Stimulated activated CD8-positive, alpha-beta memory T cell treated with anti-CD3 and anti-CD28 coated beads, Interleukin-2, amount 100 ng/mL, for 1 hour (primary cell): ENCODE measurements at places on chromosomes 16 and 17.
A peak's percentile ranks its signal among the peaks of the same experiment; 100 is the strongest.

GRCh38 chr16:660459-661183 is 7.3 kb upstream of the RHOT2 start:
- DNase-seq = no peak

GRCh38 chr16:25009822-25010221 is 5.3 kb downstream of the ARHGAP17 start:
- DNase-seq = no peak

GRCh38 chr17:35117984-35118383 is 1.7 kb downstream of the RAD51D start:
- no peak for DNase-seq

DNA sequence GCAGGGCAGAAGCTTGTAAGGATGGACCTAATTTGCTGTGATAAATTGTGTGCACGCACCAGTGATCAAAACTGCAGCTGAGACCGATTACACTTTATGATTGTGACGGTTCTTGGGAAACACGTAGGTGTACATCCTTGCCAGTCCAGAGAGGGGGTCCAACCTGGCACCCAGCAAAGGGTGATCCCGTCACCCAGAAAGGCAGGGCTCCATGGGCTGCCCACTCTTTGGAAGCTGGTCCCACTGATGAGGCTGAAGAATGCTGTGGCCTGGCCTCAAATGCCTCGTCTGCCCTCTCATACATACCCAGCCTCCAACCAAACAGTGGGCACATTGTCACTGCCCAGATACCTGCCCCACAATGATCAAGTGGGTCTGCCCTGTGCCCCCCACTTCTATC is 132.0 kb downstream of the C16orf78 start:
- no peak for DNase-seq

GRCh38 chr16:25083701-25084100 is 27.8 kb upstream of the LCMT1 start:
- no peak for DNase-seq

DNA sequence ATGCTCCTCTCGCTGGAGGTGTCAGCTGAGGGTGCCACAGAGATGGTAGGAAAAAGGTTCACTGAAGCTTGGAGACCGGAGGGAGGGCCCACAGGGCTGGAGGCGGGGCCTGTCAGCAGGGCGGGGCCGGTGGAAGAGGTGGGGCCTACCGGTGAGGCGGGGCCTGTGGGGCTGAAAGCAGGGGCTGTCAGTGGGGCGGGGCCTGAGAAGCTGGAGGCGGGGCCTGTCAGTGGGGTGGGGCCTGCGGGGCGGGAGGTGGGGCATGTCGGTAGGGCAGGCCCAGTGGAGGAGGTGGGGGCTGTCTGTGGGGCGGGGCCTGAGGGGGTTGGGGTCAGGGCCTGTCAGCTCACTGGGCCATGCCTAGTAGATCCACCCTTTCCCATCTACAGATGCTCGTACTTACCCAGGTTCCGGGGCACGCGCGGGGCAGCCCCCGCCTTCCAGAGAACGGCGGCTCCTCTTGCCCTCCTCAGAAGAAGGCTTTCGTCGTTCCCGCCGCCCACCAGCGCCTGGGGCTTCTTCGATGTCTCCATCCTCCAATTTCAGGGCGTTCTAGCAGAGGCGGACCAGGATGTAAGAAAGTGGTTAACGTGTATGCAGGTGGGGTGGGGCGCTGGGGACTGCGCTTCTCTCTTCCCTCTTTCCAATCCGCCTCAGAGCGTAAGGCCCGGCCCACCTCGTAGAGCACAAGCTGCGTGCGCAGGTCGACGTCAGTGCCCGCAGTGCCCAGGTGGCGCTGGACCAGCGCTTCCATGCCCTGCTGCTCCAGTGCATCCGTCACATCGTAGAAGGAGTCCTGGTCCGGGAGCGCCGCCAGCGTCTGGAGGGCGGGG is 9.8 kb downstream of the TMEM208 start:
- DNase-seq = no peak

DNA sequence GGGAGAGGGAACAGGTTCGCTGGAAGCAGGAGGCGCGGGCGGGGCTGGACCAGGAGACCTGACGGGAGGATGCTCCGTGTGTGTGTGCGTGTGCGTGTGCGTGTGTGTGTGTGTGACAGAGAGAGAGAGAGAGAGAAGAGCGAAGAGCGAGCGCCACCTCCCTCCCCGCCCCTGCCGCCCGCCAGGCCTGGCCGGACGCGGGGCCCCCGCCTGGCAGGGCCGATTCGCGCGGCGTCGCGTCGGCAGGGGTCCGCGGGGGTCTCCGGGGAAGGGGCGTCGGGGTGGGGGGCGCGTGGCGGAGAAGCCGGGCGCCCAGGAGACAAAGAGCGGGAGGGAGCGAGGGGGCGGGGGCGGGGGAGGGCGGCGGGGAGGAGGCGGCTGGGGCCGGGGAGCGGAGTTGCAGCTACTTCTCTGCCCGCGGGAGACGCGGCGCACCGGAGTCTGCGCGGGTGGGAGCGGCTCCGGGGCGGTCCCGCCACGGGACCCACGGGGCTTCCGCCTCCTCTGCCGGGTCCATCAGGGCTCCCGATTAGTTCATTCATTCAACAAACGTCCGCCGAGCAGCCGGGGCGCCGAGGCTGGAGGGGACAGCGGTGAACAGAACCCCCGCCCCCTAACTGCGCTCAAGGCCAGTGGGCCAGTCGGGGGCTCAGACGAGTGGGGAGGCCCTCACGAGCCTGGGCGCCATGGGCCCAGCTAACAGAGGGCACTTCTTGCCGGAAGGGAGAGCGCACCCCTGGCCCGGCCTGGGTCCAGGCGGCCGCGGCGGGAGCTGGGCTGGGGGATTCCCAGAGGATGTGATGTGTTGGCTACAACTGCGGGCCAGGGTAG is at the start of gene SAMD14:
Gene SAMD14, minus strand, starts transcription at position 433 of the 831 bp plus-strand sequence. CDS start 5,201 bp downstream, outside the sequence.
- no peak for DNase-seq

DNA sequence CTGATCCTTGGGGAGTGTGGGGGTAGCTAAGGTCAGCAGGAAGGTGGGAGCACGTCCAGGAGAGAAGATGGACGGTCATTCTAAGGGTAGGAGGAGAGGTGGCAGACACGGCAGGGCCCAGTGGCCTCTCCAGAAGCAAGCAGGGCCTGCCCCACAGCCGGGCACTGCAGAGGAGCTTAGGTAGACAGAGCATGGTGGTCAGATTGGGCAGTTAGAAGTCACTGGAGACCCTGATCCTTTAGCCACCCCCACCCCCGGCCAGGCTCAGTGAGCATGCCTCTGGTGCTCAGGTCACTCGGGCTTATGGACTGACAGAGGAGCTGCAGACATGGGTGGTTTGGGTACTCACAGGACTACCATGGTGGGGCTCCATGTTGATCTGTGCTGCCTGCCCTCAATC is 26.3 kb downstream of the NLRP1 start:
- DNase-seq = no peak

- no peak for DNase-seq
These were observed 3.0 kb upstream of the PPY start for GRCh38 chr17:43945074-43945829.

- peak; percentile 37 for DNase-seq
These were observed 14.4 kb downstream of the NDUFAF8 start for GRCh38 chr17:81253358-81254131.

GRCh38 chr17:74213861-74214391 is 555 bp downstream of the TTYH2 start:
- no peak for DNase-seq

GRCh38 chr16:58196898-58197313 is 1.0 kb downstream of the CSNK2A2 start:
- DNase-seq = no peak

DNA sequence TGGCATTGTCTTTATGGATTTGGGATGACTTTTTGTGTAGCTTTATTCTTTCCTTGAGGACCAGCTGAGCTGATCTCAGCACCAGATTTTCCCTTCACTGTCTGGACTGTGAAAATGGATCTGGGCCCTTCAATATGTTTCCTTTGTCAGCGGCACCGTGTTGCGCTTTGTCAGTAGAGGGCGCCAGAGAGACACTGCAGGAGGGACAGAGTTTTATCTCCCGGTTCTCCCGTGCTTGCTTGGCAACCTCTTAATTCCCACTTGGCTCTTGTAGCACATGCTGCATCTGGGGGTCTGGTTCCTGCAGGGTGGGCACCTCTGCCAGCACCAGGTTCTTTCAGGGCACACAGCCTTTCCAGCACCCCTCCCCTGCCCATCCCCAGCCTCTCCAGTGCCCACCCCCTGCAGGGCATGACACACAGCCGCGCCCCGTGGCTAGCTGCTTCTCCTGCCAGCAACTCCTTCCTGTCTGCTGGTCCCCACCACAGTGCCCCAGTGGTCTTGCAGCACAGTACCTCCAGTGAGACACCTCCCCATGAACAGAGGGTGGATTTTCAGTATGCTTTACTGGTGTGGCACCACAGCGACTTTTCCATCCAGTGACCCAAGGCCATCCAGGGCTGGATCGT is 19.6 kb downstream of the OR1D5 start:
- no peak for DNase-seq

GRCh38 chr16:56197192-56197992 is 6.1 kb downstream of the GNAO1 start:
- DNase-seq = no peak

DNA sequence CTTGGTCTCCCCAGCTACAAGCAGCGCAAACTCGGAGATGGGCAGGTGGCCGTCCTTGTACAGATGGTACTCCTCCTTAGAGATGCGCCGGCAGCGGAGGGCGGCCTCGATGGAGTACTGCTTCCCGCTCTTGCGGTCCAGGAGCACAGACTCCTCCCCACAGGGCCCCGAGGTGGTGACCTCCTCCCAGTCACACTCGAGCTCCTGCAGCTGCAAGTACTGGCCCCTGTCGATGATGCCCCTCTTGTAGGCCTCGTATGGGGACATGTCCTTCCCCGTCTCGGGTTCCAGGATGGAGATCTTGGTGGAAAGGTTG is 7.2 kb downstream of the CDK3 start:
- no peak for DNase-seq

- DNase-seq = peak; percentile 74
These were observed at the start of gene PIGL for GRCh38 chr17:16217002-16217635. TSS of gene PIGL (plus strand) at chr17:16217210. CDS start at chr17:16217227, 17 bp downstream.

GRCh38 chr17:9054126-9054975 is 33.0 kb downstream of the NTN1 start:
- DNase-seq = no peak

DNA sequence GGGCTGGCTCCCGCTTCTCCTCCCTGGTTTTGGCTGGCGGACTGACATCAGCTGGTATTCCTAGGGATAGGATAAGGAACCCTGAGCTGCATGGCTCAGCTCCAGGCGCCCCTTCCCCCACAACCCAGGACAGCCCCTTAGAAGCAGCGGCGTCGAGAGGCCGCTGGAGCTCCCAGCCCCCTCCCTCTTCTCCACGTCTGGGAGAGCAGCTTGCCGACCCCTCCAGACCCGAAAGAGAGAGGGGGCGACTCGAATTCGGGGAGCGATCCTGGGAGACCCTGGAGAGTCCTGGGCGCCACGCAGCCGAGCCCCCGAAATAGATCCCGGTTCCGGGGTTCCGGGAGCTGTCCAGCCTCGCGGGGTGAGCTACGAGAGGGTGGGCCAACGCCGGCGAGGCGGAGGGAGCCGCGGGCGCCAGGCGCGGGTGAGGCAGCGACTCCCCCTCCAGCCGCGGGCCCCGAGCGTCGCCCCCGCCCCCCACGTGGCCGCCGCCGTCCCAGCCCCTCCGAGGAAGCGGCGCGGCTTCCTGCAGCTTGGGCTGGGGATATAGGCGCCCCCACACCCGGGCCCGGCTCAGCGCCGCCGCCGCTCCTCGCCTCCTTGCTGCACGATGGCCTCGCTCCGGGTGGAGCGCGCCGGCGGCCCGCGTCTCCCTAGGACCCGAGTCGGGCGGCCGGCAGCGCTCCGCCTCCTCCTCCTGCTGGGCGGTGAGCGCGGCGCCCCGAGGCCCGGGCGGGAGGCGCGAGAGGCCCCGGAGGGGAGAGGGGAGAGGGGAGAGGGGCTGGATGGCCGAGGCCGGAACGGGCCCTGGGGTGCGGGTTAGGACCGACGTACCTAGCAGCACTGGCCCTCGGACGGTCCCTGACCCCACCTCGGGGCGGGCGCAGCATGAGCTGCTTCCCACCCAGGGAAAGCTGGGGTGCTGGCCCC is at the start of gene RAMP2:
Gene RAMP2, plus strand, starts transcription at position 576 of the 930 bp plus-strand sequence. Its CDS starts 35 bp downstream, at position 611.
- no peak for DNase-seq

DNA sequence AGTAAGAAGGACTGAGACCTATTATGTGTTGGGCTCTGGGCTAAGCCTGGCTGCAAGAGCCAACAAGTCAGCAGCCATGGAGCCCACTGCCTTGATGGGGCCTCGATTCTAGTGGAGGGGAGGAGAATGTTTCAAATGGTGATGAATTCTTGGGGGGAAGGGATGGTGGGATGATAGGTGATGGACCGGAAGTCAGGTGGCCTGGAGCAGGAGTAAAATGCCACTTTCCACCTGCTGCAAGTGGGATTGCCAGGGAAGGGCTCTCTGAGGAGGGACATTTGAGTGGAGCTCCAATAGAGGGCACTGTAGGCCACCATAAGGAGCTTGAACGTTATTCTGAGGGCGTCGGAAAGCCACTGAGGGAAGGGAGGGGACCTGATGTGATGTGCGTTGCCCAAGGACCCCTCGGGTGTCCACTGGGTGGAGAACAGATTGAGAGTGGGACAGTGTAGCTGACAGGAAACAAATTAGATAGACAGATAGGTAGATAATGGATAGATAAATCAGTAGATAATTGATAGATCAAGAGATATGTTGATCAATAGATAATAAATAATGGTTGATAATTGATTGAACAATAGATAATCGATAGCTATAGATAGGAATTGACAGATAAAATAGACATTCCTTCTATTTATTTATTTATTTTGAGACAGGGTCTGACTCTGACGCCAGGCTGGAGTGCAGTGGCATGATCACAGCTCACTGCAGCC is 18.2 kb upstream of the NXPH3 start:
- no peak for DNase-seq

GRCh38 chr16:31411024-31411844 is 16.9 kb downstream of the COX6A2 start:
- DNase-seq = no peak

GRCh38 chr16:55585631-55586030 is 19.1 kb downstream of the CAPNS2 start:
- DNase-seq = no peak

GRCh38 chr16:86579268-86580062 is 1.1 kb downstream of the FOXL1 start:
- no peak for DNase-seq

DNA sequence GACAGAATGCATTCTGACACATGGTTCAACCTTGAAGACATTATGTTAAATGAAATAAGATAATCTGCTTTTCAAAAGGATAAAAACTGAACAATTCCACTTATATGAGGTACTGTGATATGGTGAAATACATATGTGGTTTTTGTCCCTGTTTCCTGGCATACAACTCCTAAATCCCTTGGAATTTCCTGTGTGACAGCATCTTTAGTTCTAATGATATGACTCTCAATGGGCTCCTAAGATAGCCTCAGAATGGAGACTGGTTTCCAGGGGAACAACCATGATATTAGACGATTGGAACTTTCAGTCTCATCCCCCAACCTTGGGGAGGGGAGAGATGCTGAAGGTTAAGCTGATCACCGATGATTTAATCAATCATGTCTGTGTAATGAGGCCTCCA is 37.7 kb upstream of the PHLPP2 start:
- no peak for DNase-seq

DNA sequence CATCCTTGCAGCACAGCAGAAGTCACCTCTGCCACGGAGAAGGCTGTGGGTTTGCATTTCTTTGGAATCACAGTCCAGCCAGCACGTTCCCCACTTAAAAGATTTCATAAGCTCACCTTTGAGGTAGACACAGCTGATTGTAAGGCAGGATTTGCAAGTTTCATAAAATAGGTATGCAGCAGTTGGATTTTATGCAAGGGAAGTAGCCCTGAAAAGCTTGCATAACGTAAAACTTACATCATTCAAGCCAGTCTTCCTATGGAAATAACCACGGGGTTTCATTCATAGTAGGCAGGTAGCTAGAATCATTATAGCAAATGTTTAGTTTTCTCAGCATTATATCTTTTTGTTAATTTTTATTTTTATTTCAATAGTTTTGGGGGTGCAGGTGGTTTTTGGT is 49.8 kb upstream of the ARHGAP44 start:
- DNase-seq = no peak
